ENCODE measurements at places on chromosomes 1 and 21. TPM values are rescaled to one million over a fixed set of nuclear protein-coding genes. Genes with fewer than 3 reads are reported as not detected.

DNA sequence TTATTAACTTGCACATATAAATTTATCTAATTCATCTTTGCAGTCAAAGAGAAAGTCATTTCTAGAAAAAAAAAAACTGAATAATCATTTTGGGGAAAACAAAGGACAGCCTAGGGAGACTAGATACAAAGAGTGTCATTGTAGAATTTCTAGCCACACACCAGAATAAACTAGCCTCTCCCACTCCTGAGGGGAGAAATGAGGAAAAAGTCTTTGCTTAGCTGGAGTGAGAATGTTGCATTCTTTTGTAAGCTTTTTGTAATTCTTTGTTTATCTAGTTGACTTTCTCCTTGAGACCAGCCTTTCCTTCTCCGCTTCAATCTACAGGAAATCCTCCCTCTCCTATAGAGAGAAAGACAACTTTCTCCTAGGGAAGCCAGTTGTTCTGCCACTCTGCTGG is 15.9 kb upstream of the CGN start:
- DNase-seq = no peak
- H3K36me3 ChIP-seq = no peaks in the 10 kb centered on the region
- H3K4me3 ChIP-seq = no peak overlapping the region
- no peaks in the 10 kb centered on the region for H3K4me1 ChIP-seq

CELA2A gene
- total RNA-seq = 0.92 TPM

GRCh38 chr1:81551946-81552345 is 248.8 kb upstream of the ADGRL2 start:
- no peak for DNase-seq
- no peaks in the 10 kb centered on the region for H3K4me1 ChIP-seq
- H3K4me3 ChIP-seq = no peak overlapping the region
- no peaks in the 10 kb centered on the region for H3K36me3 ChIP-seq

BGLAP gene
- 4.6 TPM for total RNA-seq

GRCh38 chr1:25737130-25737529 is 62.9 kb upstream of the SELENON start:
- DNase-seq = no peak
- peaks cover 1% of the 10 kb centered on the region for H3K4me1 ChIP-seq
- H3K4me3 ChIP-seq = no peak overlapping the region
- H3K27me3 ChIP-seq = no peaks in the 10 kb centered on the region

GPR161 gene
- 23.4 TPM for total RNA-seq

MIGA1 gene
- 17.1 TPM for total RNA-seq

RBP7 gene
- total RNA-seq = 6.9 TPM

OVAAL gene
- not detected for total RNA-seq

DNA sequence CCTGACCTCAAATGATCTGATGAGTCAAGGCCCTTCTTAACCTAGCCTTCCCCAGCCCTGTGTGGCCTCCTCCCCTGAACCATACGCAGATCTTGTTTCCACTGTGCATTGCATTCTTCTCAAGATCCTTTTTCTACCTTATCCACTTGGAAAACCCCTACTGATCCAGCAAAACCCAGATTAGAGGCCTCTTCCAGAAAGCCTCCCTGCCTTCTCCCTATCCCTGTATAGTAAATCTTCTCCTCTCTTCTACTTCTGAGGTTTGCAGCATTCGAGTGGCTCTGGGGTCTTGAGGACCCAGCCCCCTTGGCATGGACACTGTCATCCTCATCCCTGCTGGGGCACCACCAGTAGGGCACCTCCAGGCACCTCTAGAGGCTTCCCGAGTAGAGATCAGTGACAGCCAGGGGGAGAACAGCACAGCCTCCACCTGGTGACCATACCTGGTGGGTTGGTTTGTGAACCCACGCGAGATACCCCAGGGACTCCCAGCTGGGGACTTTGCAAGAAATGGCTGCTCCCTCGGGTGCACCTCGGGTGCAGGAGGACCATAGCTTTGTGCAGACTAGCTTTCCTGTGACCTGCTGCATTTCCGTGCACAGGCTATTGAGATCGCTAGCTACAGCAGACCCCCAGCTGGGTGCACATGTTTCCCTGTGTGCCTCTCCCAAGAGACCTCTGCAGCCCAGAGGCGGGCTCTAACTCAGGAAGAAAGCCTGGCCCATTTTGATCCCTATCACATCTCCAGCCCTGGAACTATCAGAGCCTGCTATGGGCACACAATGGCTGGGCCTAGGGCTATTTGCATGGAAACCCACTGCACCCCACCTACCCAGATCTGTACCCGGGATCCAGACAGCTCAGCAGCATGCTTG is 34.2 kb downstream of the MATN1 start:
- no peak overlapping the region for H3K4me3 ChIP-seq
- no peaks in the 10 kb centered on the region for H3K36me3 ChIP-seq
- no peak for DNase-seq

DNA sequence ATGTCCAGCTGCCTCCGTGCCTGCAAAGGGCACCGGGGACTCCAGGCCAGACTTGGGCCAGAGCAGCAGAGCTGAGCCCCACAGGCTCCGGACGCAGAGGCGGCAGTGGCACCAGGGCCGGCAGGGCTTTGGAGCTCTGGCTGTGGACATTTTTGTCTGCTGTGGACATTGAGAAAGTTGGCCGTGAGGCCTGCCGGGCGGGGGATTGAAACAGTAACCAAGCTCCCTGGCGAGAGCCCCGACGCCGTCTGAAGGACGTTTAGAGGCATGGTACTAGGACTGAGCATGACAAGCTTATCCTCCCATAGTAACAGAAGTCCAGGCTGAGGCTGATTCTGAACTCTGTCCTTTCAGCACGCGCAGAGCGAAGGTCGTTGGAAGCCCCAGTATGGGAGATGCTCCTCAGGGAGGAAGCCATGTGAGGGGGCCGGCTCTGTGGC is 323.8 kb downstream of the AMY1C start:
- H3K27me3 ChIP-seq = no peaks in the 10 kb centered on the region
- H3K4me1 ChIP-seq = no peaks in the 10 kb centered on the region
- no peaks in the 10 kb centered on the region for H3K36me3 ChIP-seq
- no peak overlapping the region for H3K4me3 ChIP-seq
- no peak overlapping the region for H3K27ac ChIP-seq

ARHGEF19 gene
- total RNA-seq = 6.0 TPM

GRCh38 chr1:156926175-156926574 is 5.7 kb downstream of the LRRC71 start:
- peaks cover 8% of the 10 kb centered on the region for H3K4me1 ChIP-seq
- no peak for DNase-seq
- no peaks in the 10 kb centered on the region for H3K36me3 ChIP-seq
- H3K4me3 ChIP-seq = no peak overlapping the region
- no peak overlapping the region for H3K27ac ChIP-seq

ITLN2 gene
- total RNA-seq = 2.3 TPM

DNASE2B gene
- total RNA-seq = not detected

GRCh38 chr21:37799211-37800056 is 116.8 kb downstream of the KCNJ6 start:
- H3K4me3 ChIP-seq = no peak overlapping the region
- no peak overlapping the region for H3K27ac ChIP-seq
- no peak for DNase-seq
- no peaks in the 10 kb centered on the region for H3K4me1 ChIP-seq

DNA sequence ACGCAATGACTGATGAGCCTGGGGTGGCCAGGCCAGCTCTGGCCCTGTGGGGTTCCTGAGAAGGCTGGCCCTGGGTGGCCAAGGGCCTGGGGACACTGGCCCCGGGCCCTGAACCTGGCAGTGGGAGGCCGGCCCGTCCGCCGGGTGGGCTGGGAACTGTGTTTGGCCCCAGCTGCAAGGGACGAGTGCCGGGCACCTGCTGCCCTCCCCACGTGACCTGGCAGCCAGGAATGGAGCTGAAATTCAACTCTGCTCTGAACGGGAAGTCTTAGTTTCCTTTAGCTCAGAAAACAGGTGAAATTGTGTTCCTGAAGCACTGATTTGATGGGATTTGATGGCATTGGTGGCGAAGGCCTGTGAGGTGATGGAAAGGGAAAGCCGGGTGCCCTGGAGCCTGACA is 8.2 kb upstream of the TTLL10 start:
- no peaks in the 10 kb centered on the region for H3K4me1 ChIP-seq
- DNase-seq = no peak
- H3K27me3 ChIP-seq = no peaks in the 10 kb centered on the region
- no peak overlapping the region for H3K4me3 ChIP-seq
